ENCODE measurements at places on chromosomes 1 and 21.

- no peak for DNase-seq
These were observed 229.3 kb downstream of the USH2A start for GRCh38 chr1:216193839-216194443.

DNA sequence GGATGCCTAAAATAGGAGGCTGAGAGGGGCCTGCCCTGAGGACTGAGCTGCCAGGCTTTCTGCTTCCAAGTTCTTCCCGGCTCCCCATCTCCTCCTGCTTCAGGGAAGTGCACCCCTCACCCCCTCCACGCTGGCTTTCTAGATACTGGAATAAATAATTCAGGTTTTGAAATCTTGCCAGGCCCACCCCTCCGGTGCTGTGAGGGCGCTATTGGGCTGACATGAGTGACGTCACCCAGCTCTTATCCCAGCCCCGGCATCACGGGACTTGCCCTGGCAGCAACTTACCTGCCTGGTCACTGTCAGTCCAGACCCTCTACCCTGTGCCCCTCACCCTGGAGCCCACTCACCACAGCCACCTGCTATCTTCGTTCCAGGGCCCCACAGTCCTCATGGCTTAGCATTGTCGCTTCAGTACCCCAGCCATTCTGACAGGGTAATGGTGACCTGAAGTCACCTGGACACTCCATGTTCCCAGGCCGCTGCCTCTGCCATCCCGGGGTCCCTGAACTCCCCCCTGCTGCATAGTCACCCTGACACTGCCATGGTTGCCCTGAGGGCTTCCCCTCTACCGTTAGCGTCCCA lies 819 bp upstream of the GPR3 start:
- no peak for DNase-seq

DNA sequence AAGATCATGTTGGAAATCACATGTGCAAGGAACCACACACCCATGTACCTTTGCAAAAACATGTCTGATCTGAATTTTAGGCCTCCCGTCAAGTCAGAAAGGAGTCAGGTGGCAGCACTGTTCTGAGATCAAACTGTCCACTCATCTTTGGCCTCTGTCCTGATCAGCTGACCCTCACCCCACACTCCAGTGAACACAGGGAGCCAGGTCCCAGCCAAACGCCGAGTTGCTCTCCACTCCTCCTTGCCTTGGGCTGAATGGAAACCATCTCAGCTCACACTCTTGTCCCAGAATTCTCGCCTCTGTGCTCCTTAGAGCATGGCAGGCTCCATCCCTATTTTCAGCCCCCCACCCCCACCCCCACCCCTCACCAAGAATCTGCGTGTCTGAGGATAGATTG lies 4.6 kb upstream of the RNF186 start:
- DNase-seq: no peak

DNA sequence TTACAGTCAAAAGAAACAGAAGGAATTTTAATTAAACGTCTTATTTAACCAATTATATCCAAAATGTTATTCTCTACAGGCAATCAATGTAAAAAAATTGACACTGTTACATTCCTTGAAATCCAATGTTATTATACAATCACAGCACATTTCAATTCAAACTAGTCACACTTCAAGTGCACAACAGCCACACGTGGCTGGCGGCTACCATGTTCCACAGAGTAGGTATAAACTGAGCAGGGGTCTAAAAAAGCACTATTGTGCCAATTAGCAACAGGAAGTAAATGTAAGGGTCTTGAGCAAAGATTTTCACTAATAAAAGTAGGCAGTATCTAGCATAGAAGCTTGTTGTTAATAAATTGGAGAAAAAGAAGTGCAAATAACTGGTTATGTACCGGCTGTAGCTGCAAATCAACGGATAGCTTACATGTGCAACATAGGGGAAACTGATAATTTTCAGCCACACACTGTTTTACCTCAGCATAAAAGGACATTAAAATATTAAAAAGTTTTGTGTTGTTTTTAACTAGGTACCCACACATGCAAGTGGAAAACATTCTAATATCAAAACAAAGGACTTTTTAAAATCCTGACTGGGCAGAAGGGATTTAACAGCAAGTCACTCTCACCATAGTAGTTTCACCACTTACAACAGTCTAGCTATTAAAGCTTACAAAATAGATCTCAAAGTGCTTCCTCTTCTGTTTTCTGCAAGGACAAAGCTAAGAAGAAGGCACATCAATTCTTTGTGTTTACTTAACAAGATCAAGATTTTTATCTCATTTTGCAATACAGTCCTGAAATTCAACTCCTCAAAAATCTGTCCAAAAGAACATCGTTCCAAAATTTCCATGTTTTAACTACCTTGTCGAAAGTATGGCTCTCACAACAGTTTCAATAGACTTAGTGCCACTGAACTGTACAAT lies 2.5 kb downstream of the CSDE1 start:
- no peak for DNase-seq

- no peak for DNase-seq
These were observed 42.4 kb downstream of the PDC start for GRCh38 chr1:186418503-186418902.

GRCh38 chr1:51285055-51285454 lies 45.3 kb downstream of the TTC39A start:
- DNase-seq: no peak

DNA sequence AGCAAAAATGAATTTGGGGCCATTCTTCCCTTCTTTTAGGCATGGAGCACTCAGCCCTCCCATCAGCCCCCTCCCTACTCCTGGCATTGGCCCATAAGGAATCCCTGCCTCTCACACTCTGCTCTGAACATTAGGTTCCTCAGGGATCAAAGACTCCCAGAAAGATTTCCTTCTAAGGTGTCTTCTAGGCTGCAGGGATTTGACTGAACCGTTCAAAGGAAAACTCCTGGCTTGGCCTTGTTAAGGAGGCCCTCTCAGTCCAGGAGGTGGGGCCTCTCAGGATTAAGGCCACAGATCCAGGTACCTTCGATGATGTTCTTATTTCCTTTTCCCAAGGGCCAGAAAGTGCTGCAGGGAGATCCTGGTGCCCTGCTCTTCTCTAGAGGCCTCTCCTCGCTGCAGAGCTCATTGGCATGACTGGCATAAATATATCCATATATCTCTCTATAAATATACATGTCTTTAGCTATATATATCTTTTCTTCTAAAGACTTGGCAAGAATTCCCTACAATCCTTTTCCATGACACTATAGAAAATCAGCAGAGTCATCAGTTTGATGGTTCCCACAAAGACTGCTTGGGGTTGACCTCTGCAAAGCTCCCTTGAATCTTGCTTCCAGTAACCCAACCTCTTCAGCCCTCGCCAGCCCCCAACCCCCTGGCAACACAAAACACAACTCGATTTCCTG lies 59.1 kb downstream of the PLXNA2 start:
- no peak for DNase-seq

DNA sequence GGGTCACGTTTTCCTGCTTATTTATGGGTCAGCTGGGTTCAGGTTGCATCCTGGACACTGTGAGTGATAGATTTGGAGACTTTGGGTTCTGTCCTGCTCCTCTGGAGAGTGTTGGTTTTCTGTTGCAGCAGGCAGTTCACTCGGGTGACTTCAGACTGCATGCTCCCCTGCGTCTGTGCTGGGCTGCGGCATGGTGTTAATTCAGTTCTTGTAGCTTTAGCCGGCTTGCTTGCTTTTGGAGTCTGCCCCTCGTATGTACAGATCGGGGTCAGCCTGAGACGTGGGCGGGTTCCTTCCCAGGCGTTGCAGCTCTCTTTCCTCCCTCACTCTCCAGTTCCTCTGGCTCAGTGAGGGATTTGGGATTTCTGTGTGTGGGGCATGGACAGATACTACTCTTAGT lies 38.0 kb downstream of the PCNT start:
- no peak for DNase-seq

- no peak for DNase-seq
These were observed 186.3 kb upstream of the BRINP3 start for GRCh38 chr1:190663962-190664361.

DNA sequence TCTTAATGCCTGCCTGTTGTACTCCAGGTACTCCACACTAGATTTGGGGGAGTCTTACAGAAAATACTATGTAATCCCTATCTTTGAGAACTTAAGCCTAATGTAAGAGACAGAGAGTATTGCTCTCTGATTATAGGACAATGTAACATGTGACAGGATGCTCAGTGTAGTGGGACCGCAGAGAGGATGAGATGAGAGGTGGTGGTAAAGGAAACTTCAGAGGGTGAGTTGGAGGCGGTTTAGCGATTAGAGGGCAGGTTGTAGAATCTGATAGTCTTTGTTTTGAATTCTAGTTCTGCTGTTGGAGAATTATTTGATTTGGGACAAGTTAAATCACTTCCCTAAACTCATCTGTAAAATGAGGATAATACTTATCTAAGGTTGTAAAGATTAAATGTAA lies 5.4 kb downstream of the SOAT1 start:
- DNase-seq: no peak
